ENCODE measurements at places on chromosomes 5 and 9.
A peak's percentile ranks its signal among the peaks of the same experiment; 100 is the strongest.

DNA sequence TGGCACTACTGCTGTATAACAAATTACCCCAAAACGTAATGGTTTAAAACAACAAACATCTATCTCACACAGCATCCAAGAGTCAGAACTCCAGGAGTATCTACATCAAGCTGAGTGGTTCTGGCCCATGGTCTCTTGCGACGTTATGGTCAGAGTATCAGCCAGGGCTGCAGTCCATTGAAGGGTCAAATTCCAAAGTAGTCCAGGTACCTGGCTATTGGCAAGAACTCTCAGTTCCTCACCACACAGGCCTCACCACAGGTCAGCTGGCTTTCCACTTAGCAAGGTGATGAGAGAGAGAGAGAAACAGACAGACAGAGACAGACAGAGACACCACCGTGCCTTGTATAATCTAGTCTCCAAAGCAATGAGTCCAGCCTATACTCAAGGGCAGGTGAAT lies 22.6 kb downstream of the EPB41L4A start:
- DNase-seq: no peak

DNA sequence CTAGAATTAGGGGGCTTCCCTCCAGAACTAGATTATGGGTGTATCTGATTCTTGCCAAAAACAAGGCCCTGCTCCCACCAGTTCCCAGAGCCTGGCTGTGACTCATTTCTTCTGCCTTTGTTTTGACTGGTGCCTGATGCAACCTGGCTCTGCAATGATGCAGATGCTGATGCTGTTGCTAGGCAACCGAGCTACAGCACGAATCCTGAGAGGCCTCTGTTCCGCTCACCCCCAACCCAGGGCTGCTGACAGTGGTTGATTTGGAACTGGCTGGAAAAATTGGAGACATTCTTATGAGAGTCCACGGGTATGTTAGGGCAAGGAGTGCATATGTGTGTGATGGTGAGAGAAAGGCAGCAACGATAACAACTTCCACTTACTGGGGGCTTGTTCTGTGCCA lies 100.3 kb downstream of the NSG2 start:
- DNase-seq: no peak

DNA sequence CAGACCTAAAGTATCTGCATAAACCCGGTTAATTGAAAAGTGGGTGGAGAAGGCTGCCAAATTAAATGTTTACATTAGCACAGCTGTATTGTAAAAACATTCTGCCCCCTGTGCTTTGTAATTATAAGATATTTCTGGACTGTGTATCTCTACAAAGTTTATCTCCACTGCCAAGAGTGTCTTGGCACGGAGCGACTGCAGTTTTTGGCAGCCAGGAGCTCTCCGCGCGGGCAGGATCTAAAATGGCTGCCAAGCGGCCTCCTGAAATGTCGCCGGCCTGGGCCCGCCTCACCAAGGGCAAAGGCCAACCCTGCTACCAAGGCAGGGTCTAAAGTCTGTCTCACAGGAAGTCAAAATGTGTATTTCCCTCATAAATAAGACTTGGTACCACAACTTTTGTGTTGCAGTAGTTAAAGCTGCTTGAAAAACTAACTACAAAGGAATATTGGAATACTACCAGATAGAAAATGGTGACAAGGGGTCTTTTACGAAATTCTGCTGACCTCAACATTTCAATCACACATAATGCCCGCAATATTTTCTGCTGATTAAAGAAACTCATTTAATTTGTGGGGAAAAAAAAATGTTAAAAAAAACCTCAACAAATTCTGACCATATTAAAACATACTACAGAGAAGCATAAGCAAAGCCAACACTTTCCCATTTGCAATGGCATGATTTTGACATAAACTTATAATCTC lies 110.4 kb downstream of the NFIB start:
- no peak for DNase-seq

- no peak for DNase-seq
These were observed 27.5 kb upstream of the NCS1 start for GRCh38 chr9:130144703-130145102.

- DNase-seq: no peak
These were observed 1167.6 kb downstream of the CDH12 start for GRCh38 chr5:21685522-21685921.

- DNase-seq: no peak
These were observed 139.9 kb upstream of the PRLR start for GRCh38 chr5:35369965-35370790.

- DNase-seq: no peak
These were observed 2.1 kb upstream of the TPM2 start for GRCh38 chr9:35691757-35692301.

DNA sequence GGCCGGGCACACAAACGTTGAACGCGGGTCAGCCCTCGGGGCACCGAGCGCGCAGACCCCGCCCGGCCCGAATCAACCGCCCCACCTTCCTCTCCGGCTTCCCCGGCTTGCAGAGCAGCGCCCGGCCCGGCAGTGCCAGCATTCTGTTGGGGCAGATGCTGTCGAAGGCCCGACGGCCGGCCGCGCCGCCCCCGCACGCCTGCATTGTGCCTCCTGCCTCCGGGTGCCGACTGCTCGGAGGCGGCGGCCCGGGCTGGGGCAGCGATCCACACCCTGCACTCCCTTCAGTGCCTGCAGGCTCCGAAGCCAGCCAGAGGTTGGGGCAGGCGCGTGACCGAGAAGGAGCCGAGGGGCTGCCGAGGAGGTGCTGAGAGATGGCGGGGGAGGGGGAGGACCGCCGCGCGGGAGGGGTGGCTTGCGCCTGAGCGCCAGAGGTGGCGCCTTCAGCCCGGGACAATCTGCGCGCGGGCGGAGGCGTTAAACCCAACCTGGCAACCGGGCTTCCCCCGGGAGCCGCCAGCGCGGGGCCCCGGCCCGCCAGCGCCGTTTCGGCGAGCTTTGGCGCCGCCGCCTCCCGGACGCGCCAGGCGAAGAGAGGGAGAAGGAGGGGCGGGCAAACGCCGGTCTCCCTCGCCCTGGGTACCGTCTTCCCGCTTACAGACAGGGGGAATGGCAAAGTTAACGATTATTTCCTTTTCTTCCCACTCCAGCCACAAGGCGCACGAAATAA lies at the start of gene MCIDAS:
Gene MCIDAS, minus strand, starts transcription at position 382 of the 730 bp plus-strand sequence. Its CDS starts 177 bp downstream, at position 205.
- peak; percentile 66 for DNase-seq

DNA sequence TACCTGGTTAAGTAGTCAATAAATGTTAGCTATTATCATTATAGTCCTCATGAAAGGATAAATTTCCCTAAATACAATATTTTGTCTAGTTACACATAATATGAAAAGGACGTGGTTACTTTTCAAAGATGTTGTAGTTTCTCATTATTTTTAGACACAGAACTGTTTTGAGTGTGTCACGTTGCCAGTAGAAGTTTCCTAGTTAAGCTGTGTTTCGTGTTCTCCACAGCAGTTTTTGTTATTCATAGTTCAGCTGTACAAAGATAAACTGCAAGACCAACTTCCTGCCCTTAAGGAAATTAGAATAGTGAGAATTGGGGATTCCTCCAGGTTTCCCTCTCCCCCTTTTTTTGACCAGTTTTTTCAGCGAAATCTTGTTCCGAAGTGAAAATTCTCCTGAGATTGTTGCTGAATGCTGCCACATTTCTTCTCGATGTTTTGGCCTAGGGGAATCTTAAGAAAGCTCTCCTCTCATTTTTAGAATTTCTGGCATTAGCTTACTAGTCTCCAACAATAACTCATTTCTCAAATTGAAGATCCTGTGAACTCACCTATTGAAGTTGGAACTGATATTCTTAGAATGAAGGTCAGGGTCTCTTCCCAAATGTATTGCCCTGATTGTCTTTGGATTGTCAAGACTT lies 176.1 kb downstream of the PAM start:
- no peak for DNase-seq

DNA sequence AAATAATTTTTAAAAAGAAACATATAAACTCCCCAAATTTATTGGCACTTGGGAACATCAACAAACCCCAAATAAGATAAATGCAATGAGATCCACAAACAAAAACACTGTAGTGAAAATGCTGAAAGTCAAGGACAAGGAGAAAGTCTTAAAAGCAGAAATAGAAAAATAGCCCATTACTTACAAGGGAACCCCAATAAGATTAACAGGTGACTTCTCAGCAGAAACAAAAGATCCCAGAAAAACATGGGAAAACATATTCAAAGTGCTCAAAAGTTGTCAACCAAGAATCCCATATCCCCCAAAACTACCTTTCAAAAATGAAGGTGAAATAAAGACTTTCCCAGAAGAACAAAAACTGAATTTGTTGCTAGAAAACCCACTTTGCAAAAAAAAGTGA lies 40.0 kb downstream of the FANCC start:
- no peak for DNase-seq

GRCh38 chr5:56816546-56817081 lies 1.3 kb downstream of the MAP3K1 start:
- peak; percentile 43 for DNase-seq

GRCh38 chr5:155053501-155053900 lies 39.9 kb downstream of the KIF4B start:
- no peak for DNase-seq

GRCh38 chr5:138352071-138352721 lies at the start of gene KDM3B:
TSS of gene KDM3B (plus strand) at chr5:138352685. CDS start at chr5:138352796, 111 bp downstream.
- DNase-seq: peak; percentile 89

DNA sequence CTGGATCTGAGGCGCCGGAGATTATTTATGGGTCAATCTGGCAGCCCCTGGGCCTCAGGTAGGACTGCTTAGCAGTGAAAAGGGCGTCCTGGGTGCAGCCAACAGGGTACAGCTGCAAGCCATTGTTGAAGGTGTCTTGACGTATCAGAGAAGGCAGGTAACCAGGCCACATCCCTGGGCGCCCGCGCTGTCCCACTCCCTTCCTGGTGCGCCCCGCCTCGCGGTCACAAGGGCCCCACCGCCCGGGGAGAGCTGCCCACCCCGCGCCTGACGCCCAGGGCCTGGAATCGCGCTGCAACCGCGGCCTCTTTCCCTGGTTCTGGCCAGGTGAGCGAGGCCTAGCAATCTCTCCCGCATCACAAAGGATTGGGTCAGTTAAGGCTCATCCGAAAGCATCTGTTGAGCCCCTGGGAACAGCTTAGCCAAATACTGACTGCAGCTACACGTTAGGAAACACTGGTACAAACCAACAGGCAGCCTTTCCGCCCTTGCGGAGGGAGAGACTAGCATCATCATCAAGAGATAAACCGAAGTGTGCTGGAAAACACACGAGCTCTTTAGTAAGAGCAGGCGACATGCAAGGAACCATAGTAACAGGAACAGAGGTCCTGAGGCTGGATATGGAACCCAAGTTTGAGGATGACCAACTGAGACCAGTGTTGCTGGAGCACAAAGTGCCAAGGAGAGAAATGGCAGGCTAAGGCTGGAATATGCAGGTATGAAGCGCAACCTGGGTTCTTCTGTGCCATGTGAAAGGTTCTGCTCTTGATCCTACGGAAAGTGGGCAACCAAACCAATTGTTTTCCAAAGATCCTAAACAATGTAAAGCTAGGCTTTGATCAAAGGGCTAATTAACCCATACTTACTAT lies 3.6 kb downstream of the RPS23 start:
- no peak for DNase-seq

GRCh38 chr9:112332977-112333638 lies at the start of gene PTBP3:
TSS of gene PTBP3 (minus strand) at chr9:112333619. CDS start at chr9:112297865, 35,754 bp downstream.
- peak; percentile 70 for DNase-seq

DNA sequence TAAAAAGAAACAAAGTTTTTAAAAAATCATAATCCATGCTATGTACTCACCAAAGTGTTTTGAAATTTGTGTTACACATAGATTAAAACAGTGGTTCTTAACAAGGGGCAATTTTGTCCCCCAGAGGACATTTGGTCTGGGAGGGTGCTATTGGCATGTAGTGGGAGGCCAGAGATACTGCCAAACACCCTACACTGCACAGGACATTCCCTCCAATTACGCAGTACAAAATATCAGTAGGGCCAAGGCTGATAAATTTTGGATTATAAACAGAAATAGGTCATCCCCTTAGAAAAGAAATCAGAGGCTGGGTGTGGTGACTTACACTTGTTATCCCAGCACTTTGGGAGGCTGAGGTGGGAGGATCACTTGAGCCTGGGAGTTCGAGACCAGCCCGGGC lies 38.9 kb downstream of the ELL2 start:
- DNase-seq: no peak

- DNase-seq: no peak
These were observed 1.7 kb upstream of the FAM163B start for GRCh38 chr9:133610845-133611244.

DNA sequence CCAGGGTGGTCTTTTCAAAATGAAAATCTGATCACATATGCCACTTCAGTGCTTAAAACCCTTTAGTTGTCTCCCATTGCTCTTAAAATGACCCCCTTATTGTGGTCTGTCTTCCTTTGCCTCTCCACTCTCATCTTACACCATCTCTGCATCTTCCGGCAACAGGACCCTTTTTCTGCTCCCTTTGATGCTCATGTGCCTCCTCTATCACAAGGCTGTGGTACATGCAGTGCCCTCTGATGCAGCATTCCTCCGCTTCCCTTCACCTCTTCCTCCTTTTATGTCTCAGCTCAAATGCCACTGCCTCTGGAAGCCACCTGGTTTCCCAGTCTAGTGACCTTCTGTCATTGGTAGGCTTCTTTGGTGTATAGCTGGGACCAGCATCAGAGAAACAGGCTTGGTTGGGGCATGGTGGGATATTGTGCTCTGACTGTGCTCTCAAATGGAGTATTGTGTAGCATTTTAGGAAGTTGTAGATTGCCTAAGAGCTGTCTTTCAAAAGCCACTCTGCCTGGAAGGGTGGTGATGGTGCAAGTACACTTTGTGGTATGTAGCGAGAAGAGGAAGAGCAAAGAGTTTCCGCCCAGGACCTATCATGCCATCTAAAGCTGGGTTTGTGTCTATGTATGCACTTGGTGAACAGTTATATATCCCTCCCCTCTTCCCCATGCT lies 28.1 kb downstream of the ARHGAP26 start:
- DNase-seq: no peak

DNA sequence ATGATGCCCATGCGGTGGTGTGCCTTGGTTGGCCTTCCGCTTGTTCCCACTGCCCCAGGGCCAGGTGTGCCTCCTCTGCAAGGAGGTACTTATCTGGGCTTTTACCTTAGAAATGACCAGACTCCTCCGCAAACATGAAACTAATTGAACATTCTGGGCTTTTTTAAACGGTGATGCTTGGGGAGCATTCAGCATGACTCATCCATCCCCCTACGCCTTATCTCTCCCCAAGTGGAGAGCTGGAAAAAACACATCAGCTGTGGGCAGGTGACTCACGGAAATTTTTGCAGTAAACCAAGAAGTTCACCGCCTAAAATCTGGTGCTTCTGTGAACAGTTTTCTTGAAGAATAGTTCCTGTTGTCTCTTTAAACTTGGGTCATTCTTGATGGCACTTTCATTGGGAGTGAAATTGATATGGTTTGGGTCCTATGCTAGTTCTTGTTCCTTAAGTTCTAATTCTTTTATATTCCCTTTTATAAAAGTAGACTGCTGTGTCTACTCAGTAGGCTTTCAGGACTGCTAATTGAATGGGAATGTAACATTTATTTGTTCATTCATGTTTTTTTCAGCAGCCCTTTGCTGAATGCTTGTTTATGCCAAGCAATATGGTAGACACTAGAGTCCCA lies 39.6 kb downstream of the SFXN1 start:
- DNase-seq: peak; percentile 66

- no peak for DNase-seq
These were observed 66.2 kb downstream of the ACTBL2 start for GRCh38 chr5:57416278-57416994.
